Stimulated activated CD8-positive, alpha-beta memory T cell treated with anti-CD3 and anti-CD28 coated beads, Interleukin-12 subunit alpha, Interleukin-12 subunit beta, amount 100 ng/mL, for 4 hours (primary cell): ENCODE measurements at places on chromosomes 6 and 20.

DNA sequence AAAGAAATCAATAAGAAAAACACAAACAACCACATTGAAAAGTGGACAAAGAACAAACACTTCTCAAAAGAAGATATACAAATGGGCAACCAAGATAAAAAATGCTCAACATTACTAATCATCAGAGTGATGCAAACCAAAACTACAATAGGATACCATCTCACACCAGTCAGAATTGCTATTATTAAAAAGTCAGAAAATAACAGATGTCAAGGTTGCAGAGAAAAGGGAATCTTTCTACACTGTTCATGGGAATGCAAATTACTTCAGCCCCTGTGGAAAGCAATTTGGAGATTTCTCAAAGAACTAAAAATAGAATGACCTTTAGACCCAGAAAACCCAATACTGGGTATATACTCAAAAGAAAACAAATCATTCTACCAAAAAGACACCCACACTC, 29.8 kb downstream of the KIF6 start:
- DNase-seq = no peak

DNA sequence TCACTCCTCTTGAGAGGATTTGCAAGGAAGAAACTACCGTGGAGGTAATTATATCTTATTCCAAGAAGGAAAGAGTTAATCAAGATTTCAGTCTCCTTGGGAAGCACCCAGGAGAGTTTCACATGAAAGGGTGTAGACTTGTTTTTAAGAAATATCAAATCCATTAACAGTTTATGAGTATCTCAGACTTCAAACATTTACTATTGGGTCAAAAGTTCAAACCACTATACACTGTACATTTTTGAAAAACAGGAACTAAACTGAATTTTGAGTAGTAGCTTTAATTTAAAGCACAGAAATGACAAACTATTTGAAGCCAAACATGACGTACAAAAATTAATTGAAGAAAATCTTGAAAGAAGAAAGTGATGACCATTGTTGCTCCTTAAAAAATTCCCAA, 164.0 kb downstream of the FOXC1 start:
- no peak for DNase-seq

DNA sequence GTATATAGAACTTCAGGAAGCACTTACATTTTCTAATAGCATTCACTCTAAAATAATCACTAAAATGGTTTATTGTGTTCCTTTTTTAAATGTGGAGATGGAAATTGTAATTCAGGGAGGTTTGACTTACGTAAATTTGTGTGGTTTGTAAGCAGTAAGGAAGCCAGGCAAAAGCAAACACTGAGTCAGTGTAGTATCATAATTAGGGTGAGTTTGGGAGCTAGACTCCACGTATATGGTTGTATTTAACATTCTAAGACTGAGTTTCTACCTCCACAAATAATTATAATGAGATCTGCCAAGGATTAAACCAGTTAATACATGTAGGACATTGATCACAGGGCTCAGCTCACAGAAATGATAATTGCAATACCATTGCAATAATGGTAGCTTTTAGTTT, 425.5 kb downstream of the CBLN4 start:
- no peak for DNase-seq

DNA sequence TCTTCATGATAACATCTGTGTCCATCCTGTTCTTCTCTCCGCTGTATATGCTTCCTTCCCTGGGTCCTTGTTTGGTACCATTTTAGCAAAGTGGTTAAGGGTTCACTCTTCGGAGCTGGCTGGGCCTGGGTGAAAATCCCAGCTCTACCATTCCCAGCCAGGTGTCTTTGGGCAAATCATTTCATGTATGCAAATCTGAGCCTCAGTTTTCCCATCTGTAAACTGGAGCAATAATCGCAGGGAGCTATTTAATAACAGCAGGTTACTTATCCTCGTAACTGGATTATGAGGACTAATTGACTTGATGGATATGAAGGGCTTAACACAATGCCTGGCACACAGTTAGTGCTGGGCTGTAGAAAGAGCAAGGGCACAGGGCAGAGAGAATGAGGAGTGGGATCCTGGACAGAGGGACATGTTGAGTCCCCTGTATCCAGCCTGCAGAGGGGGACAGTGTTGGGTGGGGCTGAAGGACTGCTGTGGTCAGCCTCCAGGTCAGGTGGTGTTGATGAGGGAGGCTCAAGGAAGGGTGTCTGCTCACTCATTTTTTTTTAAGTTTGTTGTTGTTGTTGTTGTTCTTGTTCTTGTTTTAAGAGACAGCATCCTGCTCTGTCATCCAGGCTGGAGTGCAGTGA, 44.3 kb upstream of the FAM83D start:
- no peak for DNase-seq

GRCh38 chr20:44643596-44644229, 7.8 kb downstream of the ADA start:
- no peak for DNase-seq

DNA sequence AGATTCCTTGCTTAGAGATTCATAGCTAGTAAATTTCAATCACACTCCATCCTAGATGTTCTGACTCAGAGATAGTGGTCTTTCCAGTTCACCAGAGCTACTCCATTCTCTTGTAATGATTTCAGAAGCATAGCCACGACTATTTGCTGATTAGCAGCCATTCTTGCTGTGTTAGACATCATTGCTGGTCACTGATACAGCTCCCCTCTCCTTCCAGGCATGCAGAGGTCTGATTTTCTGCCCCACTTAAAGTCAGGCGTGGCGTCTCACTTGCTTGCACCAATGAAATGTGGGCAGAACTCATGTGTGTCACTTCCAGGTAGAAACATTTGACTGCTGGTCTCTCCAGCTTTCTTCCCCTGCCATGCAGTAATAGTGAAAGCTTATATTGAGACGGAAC, 168.9 kb upstream of the JARID2 start:
- DNase-seq = no peak

DNA sequence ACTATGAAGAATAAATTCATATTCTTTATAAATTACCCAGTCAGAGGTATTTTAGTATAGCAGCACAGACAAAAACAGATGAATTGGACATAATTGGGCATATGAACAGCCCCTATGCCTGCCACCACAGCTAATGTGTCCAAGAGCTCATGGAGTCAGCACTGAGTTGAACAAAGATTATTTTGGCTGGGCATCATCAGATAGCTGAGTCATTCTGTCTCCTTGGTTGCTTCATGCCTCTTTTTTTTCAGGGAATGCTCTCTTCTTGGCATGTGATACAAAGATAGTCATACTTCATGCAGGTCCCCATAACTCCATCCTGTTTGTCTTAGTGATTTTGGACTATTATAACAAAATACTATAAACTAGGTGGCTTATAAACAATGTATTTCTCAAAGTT, 275.6 kb downstream of the TENT5A start:
- DNase-seq = no peak

- DNase-seq = no peak
These were observed 67.8 kb upstream of the CITED2 start for GRCh38 chr6:139442188-139442671.

- DNase-seq = no peak
These were observed 10.1 kb downstream of the JARID2 start for GRCh38 chr6:15255909-15256395.

DNA sequence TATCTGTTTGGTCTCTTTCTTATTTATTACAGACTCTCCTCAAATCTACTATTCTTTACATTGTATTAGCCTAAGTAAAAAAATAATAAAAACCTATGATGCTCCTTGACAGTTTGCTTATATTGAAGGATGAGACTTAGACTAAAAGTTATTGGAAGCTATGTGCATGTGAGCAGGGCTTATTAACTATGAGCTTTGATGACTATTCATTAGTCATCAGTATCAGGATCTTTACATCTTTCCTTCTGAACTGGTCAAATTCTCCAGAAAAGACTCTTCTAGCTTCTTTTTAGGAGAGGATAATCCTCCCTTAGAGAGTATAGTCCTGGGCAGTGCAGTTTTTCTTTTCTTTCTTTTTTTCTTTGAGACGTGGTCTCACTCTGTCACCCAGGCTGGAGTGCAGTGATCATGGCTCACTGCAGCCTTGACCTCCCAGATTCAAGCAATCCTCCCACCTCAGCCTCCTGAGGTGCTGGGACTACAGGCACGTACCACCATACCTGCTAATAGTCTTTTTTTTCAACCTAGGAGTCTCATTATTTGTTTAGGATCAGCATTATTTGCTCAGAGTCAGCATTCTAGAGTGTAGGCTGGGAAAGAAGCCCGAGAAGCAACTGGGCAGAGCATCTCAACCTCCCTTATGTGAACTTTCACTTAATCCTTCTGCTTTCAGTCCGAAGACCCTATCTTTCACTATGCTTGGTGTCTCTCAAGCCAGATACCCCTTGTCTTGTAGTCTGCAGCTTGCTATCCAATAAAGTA, 37.1 kb upstream of the YWHAB start:
- DNase-seq = no peak

DNA sequence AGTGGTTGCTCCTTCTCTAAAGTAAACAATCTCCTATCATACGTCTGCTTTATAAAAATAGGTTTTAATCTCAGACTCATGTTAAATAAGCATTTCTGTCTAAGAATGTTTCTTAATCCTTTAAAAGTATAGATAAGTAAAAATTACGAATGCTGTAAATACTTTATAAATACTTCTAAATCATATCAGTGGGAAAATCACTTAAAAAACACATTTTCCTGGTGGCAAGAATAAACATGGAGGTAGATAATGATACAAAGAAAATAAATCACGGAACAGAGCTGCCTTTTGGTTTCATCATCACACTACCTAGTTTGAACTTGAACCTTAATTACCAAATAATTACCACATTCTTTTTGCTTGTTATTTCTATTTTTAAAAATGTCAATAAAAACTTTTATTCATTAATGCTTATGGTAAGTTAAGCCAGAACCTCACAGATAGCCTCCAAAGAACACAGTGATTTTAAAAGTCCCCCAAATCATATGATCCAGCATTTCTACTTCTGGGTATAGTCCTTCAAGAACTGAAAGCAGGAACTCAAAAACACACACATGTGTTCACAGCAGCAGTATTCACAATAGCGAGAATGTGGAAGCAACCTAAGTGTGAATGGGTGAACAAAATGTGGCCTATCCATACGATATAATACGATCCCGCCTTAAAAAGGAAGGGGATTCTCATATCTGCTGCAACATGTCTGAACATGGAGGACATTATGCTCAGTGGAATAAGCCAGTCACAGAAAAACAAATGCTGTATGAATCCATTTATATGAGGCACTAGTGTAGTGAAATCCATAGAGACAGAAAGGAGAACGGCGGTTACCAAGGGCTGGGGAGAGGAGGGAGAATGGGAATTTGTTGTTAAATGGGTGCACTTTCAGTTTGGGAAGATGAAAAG, 72.4 kb downstream of the SLC22A23 start:
- DNase-seq = no peak
